Gastroesophageal sphincter (tissue), 4 donors: ENCODE measurements at places on chromosomes 13 and 19. TPM values are rescaled to one million over a fixed set of nuclear protein-coding genes. Genes with fewer than 3 reads are reported as not detected.

CLIP3 gene
- 26.8 TPM for total RNA-seq

DACT3 gene
- total RNA-seq, result 52.8 TPM

MEX3D gene
- 32.9 TPM for total RNA-seq

SLC10A2 gene
- total RNA-seq, result not detected

NPHS1 gene
- total RNA-seq, result not detected

METTL21C gene
- not detected for total RNA-seq

CDKN2D gene
- 7.5 TPM for total RNA-seq

ZNF235 gene
- 15.6 TPM for total RNA-seq

CERS1 gene
- total RNA-seq, result 1.3 TPM

SYNGR4 gene
- not detected for total RNA-seq
